ENCODE measurements at places on chromosomes 13 and 19. TPM values are rescaled to one million over a fixed set of nuclear protein-coding genes. Genes with fewer than 3 reads are reported as not detected.
A peak's percentile ranks its signal among the peaks of the same experiment; 100 is the strongest.

GRCh38 chr19:28567834-28568233, 645.1 kb downstream of the UQCRFS1 start:
- no peak for DNase-seq

DNA sequence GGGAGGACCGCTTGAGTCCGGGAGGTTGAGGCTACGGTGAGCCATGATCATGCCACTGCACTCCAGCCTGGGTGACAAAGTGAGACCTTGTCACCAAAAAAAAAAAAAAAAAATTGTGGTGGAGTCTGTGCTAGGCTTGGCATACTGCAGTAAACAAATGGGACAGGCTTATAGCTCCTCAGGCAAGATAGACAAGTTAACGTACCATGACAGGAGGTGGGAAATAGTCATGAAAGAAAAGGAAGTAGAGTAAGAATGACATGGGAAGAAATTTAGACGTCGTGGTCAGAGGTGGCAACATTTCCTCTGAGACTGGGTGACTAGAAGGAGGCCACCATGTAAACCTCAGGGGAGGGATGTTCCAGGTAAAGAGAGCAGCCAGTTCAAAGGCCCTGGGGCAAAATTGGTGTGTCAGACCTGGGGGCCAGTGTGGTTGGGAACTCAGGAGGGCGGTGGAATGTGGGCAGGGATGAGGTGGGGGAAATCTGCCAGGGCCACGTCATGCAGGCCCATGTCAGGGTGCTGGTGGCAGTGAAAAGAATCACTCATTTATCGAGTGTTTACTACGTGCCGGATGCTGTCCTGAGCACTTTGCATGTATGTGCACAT, 5.6 kb downstream of the SNRPA start:
- DNase-seq, result no peak

C19orf25 gene
- 22.8 TPM for total RNA-seq

DNA sequence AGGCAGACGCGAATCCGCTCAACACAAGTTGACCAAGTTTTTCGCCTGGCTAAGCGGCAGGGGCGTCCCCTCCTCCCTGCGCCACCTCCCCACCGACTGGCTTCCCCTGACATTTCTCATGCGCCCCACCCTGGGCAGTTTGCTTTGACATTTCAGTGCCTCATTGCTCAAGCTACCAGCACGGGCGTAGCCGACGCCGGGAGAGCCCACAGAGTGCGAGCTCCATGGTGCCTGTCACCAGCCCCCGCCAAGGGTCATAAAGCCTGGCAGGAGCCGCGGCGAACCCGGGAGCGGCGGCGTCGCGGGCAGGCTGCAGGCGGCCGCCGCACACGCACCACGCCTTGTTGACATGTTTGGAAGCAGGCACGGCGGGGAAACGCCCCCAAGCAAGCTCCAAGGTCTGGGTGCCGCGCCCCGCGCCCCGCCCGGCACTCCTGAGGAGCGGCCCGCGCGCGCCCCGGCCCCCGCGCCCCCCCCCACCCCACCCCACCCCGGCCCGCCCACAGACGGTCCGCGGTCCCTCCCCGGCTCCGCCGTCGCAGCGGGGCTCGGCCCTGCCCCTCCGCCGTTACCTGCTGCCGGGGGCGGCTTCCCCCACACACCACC, 601 bp downstream of the FBXL3 start:
- DNase-seq, result peak; percentile 82

CKM gene
- total RNA-seq, result 2.3 TPM

DNA sequence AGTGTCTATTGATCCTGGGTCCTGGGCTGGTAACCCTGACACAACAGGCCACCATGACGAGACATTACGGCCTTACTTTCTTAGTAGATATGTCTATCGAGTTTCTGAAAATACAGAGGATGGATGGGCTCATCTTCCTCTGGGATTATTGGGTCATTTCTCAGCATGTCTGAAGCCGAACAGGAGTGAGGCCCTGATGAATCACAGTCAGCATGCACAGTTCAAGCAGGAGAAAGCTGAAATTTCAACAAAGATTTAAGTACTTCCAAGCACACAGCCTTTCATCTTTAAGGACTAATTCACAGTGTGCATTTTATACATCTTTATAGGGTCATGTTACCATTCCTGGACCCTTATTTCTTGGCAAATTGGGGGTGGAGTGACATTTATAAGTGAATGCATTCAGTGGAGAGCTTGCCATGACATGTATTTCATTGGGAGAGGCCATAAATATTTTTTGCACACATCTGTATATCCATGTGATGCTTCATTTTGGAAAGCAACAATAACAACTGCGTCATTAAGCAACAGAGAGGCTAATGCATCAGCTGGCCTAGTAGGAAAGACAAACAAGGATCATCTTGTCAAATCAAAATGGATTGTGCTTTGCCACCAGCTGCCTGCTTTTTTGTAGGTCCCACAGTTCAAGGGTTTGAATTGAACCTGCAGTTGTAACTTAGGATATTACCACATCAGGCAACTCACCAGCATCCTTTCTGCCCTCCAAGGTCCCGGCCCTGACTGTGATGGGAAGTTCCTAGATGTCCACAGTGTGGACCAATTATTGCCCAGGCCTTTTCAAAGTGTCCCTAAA, 143.5 kb downstream of the DNAJC15 start:
- DNase-seq, result no peak

GRCh38 chr19:9498183-9498902, at the start of gene ZNF560:
ZNF560 (minus strand) TSS chr19:9498616; CDS start chr19:9475313, 23,303 bp downstream.
- no peak for DNase-seq

GIPC3 gene
- total RNA-seq, result 0.52 TPM

- no peak for DNase-seq
Observed at GRCh38 chr13:19838865-19839275, 24.6 kb downstream of the ZMYM5 start.

GRCh38 chr13:27188239-27188638, 16.6 kb upstream of the USP12 start:
- DNase-seq, result no peak

GRCh38 chr13:41847216-41847615, 113.7 kb downstream of the VWA8 start:
- no peak for DNase-seq

DNA sequence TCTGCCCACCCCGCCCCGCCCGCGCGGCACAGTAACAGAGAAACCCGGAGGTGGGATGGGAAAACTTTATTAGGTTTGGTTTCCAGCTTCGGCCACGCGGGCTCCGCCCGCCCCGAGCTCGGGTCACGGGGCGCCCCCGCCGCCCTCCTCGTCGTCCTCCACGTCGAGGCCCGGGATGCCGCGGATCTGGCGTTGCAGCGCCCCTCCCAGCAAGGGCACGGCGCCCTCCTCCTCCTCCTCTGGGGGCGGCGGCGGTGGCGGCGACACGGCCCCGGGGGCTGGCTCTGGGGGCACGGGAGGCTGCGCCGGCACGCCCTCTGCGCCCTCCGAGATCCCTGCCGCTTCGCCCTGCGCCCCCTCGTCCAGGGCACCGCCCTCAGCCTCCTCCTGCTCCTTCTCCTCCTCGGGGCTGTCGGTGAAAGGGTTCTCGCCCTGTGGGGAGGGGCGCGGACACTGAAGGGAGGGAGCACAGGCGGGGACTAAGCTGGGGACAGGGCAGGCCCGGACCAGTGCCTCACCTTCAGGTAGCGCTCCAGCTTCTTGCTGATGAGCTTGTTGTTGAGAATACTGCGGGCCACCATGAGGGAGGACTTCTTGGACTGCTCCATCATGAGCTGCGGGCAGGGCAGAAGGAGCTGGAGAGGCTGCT, 536 bp upstream of the AKAP8 start:
- DNase-seq, result no peak

GRCh38 chr19:41123716-41124294, 9.6 kb downstream of the CYP2F1 start:
- DNase-seq, result no peak
